ENCODE measurements at places on chromosomes 12 and 14. TPM values are rescaled to one million over a fixed set of nuclear protein-coding genes. Genes with fewer than 3 reads are reported as not detected.

DNA sequence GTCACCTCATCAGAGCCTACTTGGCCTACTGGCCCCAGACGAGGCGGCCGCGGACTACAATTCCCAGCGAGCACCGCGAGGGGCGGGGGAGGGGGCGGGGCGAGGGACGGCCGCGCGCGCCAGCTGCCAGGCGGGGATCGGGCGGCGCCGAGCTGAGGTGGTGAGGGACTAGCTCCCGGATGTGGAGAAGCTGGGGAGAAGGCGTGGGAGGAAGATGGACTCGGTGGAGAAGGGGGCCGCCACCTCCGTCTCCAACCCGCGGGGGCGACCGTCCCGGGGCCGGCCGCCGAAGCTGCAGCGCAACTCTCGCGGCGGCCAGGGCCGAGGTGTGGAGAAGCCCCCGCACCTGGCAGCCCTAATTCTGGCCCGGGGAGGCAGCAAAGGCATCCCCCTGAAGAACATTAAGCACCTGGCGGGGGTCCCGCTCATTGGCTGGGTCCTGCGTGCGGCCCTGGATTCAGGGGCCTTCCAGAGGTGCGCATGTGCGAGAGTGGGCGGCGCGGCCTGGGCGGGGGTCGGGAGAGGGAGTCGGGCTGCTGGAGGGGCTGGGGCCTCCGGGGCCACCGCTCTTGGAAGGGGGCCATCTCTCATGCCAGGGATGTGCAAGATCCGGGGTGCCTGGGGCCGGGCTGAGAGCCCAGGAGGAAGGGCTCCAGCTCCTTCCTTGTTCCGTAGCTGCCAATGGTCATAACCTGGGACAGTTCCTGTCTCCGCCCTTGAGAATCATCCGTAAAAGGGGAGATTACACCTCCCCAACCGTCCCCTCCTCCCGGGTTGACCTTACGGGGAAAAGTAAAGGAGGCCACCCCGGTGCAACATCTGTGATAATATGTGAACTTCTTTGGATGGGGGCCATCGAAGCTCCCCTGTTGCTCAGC lies at the start of gene CMAS:
Gene CMAS, plus strand, starts transcription at position 129 of the 878 bp plus-strand sequence. Its CDS starts 86 bp downstream, at position 215.
- ATAC-seq, result peak; percentile 92
- H3K4me1 ChIP-seq, result no peaks in the 10 kb centered on the region
- no peaks in the 10 kb centered on the region for H3K36me3 ChIP-seq
- peak within 1 kb of the TSS; percentile 98 for H3K4me3 ChIP-seq

GRCh38 chr12:48280572-48280971 lies 70.1 kb downstream of the ZNF641 start:
- no peaks in the 10 kb centered on the region for H3K36me3 ChIP-seq
- no peak overlapping the region for H3K4me3 ChIP-seq

DNA sequence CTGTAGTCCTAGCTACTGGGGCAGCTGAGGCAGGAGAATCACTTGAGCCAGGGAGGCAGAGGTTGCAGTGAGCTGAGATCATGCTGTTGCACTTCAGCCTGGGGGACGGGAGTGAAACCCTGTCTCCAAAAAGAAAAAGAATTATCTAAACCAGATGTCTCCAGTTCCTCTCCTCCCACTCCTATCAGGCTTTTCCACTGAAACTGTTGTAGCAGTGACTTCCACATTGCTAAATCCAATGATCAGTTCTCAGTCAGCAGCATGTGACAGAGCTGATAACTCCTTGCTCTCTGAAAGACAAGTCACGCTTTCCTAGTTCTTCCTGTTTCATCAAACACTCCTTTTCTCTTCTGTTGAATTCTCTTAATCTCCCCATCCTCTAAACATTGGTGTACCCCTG lies 8.6 kb downstream of the SLC38A6 start:
- H3K36me3 ChIP-seq, result peaks cover 88% of the 10 kb centered on the region
- H3K27me3 ChIP-seq, result no peaks in the 10 kb centered on the region
- no peak overlapping the region for H3K4me3 ChIP-seq
- ATAC-seq, result peak; percentile 25
- H3K27ac ChIP-seq, result no peak overlapping the region

DNA sequence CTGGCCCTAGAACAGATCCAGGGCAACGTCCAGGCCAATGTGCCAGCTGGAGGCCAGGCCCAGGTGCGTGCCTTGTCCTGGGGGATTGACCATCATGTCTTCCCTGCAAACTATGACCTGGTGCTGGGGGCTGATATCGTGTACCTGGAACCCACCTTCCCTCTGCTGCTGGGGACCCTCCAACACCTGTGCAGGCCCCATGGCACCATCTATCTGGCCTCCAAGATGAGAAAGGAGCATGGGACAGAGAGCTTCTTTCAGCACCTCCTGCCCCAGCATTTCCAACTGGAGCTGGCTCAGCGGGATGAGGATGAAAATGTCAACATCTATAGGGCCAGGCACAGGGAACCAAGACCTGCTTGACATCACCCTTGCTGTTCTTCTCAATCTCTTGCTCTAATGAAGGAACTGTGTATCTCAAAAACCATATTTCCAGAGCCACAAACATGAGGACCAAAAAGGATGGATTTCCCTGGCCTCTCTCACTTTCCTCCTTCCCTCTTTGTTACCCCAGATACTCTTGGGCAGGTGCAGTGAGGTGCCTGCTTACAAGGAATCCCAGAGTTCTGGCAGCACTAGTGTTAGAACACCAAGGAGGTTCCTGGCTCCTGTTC lies 2.2 kb upstream of the TSFM start:
- H3K36me3 ChIP-seq, result peaks cover 48% of the 10 kb centered on the region
- H3K27me3 ChIP-seq, result no peaks in the 10 kb centered on the region
- peaks cover 6% of the 10 kb centered on the region for H3K4me1 ChIP-seq
- H3K27ac ChIP-seq, result no peak overlapping the region

- ATAC-seq, result no peak
- H3K27me3 ChIP-seq, result no peaks in the 10 kb centered on the region
- H3K27ac ChIP-seq, result peak overlapping the region; percentile 99
These were observed 4.7 kb downstream of the LRIG3 start for GRCh38 chr12:58915634-58916033.

DNA sequence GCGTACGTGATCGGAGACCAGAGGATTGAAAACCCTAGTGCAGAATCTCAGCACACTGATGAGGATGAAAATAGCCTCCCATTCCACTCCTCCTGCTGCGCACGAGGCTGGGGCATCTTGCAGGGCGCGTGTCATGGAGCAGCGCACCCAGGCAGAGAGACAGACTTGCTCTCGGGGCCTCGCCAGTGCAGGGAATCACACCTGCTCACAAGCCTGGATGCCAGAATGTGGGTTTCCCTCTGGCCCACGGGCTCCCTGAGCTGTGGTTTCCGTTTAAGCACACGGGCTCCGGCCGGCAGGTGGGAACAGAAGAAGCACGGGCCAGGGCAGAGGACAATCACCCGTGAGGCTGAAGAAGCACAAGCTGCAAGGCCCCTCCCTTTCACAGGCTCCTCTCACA lies 2.0 kb downstream of the FGF6 start:
- no peaks in the 10 kb centered on the region for H3K4me1 ChIP-seq
- H3K27ac ChIP-seq, result no peak overlapping the region
- H3K27me3 ChIP-seq, result peaks cover 30% of the 10 kb centered on the region
- H3K36me3 ChIP-seq, result no peaks in the 10 kb centered on the region
- no peak for ATAC-seq
- no peak overlapping the region for H3K4me3 ChIP-seq

Gene PMCH
- not detected for total RNA-seq

Gene PTPN6
- 15.9 TPM for total RNA-seq

Gene NID2
- total RNA-seq, result 71.9 TPM

Gene FOXM1
- total RNA-seq, result 1.7 TPM

Gene KLHDC1
- 14.3 TPM for total RNA-seq

Gene TSPAN19
- not detected for total RNA-seq

Gene GCN1
- 82.2 TPM for total RNA-seq
